G401 (cell line): ENCODE measurements at places on chromosomes 7 and 10.
A peak's percentile ranks its signal among the peaks of the same experiment; 100 is the strongest.

- no peak for DNase-seq
These were observed 83.6 kb downstream of the CD36 start for GRCh38 chr7:80721883-80722615.

- no peak for DNase-seq
These were observed 4.4 kb upstream of the TRUB1 start for GRCh38 chr10:114933588-114933987.

DNA sequence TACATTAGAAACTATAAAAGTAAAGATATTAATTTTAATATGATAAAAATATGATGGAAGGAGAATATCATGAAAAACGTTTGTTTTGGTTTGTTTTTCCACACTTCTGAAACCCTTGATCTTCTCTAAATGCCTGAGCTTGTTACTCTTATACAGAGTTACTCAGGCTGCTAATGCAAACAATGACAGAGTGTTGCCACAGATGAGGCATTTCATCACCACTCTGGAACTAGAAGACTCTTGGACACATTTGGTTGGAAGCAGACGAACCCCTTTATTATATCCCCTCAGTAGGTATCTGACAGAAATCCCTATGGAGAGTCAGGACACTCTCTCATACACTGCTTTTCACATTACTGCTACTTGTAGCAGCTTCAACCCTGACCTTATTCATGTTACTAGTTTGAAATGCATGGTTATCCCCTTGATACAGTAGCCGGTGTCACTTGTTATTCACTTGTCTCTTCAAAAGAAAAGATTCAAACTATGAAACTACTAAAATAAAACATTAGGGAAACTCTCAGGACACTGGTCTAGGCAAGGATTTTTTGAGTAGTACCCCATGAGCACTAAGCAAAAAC is 66.9 kb downstream of the SEMA3C start:
- DNase-seq = no peak

- DNase-seq = no peak
These were observed 81.8 kb downstream of the ZNF248 start for GRCh38 chr10:37775612-37776011.

DNA sequence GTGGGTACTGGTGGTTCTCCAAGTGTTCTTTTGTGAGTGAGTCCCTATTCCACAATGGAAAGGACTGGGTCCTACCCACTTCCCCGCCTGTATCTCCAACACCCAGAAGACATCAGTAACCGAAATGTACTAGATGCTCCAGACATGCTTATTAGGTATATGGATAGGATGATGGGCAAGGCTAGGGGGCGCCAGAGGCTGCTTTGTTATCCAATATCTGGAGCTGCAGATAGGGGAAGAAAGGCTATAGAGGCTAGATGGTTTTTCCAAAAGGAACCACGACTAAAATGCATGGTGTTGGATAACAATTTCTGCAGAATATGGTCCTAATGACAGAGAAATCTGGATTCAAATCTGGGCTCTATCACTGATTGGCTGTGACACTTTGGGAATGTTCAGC is 56.2 kb upstream of the TM9SF3 start:
- peak; percentile 34 for DNase-seq

DNA sequence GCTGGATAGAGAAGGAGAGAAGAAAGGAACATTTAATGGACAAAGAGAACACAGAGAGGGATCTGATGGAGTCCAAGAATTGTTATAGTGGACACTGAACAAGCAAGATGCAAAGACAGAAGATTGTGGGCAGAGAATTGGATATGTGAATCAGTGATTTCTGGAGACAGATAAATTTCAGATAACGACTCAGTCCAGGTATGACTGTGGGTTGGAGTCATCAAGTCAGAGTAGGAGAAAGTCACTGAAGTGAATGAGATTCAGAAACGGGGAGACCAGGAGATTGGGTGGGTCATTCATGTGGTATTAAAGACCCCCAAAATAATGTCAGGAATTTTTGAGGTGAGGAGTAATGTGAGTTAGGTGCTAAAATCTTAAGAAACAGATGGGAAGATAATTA is 23.0 kb downstream of the ASB4 start:
- DNase-seq = no peak
